T-helper 9 cell (primary cell): ENCODE measurements at places on chromosomes 16 and 17.

- no peak for DNase-seq
Observed at GRCh38 chr16:12871784-12872183, 29.6 kb upstream of the SHISA9 start.

- no peak for DNase-seq
Observed at GRCh38 chr17:37388266-37388665, 12.5 kb downstream of the C17orf78 start.

DNA sequence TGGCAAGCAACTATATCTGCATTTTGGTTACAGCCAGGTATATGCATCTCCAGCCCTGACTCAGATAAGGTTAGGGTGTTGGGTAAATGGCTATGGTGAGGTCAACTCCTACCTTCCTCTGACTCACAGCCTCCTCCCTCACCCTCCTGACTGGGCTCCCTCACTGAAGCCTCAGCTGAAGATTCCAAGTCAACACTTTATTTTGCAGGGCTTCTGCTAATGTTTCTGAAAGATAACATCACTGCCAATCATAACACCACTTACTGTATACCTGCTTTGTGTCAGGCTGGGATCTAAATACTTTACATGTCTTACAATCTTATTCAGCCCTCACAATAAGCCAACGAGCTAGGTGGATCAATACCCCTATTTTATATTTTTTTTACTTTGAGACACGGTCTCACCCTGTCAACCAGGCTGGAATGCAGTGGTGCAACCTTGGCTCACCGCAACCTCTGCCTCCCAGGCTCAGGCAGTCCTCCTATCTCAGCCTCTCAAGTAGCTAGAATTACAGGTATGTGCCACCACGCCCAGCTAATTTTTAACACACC lies 47.8 kb upstream of the GCSH start:
- no peak for DNase-seq

- DNase-seq = no peak
Observed at GRCh38 chr17:76131692-76132573, 9.1 kb downstream of the FOXJ1 start.

DNA sequence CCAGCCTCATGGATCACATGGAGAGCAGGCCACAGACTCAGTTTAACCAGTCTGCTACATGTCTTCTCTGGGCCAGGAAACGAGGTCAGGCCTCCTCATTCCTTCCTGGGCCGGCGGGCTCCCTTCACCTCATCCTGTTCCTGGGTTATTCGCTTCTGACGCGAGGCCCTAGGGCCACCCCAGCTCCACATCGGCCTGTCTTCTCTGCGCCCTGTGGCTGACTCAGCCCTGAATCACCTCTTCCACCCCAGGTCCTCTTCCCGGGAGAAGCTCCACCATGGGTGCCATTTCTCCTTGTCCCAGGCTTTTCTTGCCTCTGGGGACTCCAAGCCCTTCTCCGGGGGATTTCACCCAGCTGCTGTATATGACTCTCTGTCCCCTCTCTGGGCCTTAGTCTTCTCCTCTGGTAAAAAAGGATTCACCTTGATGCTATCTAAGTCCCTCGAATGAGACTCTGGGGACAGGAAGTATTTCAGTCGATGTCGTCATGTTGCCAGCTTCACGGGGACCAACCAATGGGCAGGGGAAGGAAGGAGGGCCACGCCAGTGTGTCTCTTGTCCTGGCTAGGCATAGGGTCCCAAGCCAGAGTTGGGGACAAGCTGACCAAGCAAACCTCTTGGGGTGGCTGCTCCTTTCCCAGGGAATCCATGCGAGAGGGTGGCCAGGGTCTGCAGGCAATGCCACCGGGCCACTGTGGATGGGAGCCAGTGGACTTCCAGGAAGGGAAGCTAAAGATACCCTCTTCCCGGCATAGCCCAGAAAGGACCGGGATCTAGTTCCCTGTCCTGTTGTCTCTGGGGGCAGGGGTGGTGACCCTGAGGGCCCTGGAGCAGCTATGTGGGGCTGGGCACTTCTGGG lies 58.7 kb downstream of the SOCS3 start:
- DNase-seq = no peak

GRCh38 chr16:27582883-27583282 lies 32.9 kb downstream of the KATNIP start:
- no peak for DNase-seq

- DNase-seq = no peak
Observed at GRCh38 chr16:72552654-72553053, 380.7 kb upstream of the PMFBP1 start.

DNA sequence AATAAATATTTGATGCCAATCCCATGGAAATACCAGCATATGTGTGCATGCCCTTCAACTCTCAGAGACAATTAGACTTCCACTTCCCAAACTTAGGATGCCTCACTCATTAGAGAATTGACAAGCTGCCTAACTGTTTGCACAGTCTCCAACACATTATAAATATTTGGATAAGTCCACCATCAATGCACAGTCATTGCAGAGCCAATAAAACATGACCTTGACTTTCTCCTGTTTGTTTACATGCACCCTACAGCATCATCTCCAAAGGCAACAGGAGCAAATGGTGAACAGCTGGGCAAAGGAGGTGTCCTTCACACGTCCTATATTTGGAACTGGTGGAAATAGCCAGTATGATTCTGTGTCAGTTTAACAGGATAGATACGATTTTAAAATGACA lies 804.4 kb upstream of the RBFOX1 start:
- DNase-seq = no peak

DNA sequence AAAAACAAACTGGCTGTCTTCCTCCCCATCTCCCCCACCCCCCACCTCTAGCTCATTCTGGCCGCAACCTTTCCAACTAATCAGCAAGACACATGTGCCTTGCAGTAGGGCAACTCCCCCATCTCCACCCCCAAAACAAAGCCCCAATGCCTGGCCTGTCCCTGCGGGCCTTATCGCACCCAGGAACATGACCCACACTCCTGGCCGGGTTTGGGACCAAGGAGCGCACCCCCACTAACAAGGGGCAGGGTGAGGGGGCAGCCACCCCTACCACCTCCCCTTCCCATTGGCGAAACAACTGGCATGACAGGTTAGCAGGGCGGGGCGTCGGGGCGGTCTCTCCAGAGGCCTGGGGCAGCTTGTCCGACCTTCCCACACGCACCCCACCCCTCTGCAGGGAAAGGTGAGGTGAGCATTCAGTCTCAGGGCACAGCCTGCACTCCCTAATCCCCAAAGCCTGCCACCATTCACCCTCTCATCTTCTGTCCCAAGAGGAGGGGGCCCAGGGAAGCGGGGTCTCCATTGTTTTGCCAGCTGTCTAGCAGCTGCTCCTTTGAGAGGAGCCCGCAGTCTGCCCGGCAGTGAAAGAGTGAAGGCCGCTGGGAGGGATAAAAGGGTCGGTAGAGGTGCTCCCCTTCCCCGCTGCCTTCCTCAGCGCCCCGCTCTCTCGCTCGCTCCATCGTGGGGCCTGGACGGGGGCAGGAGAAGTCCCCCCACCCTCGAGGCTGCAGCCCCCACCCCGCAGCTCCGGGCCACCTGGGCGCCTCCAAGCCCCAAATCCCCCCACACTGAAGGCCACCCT lies 765 bp downstream of the MYO18A start:
- no peak for DNase-seq

DNA sequence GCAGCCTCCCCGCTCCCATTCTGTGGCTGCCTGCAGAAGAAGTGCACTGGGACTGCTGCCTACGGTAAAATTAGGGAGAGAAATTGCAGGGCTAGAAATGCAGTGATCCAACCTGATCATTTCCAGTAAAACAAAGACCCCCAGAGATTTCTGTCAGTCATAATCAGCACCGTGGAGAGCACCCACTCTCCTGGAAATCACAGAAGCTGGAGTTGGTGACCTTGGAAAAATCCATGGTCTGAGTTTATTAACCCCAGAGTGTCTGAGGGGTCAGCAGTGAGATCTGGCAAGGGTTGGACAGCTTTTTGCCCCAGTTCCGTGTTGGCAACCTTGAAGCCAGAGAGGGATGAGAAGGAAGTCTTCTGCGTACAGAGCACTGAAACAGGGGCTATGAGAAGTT lies 7.8 kb downstream of the SYCE1L start:
- DNase-seq = no peak

- no peak for DNase-seq
Observed at GRCh38 chr17:77833769-77834168, 124.7 kb upstream of the TNRC6C start.

GRCh38 chr16:9033125-9033830 lies 58.2 kb upstream of the HAPSTR1 start:
- DNase-seq = no peak

DNA sequence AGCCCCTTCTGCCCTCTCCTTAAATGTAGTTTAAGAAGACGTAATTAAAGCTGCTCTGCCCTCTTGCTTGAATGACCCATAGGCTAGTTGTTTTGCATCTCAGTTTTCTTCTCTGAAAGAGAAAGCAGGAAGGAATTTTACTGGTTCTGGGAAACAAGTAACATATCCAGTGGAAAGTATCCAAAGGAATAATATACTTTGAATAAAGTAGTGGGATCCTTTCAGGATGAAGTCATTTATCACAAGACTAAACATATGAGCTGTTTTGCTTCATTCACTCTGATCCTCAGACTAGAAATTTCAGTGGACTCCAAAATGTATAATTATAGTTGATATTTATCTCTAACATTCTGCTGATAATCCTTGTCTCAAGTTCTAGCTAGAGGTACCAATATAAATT lies 1297.6 kb upstream of the GOT2 start:
- no peak for DNase-seq

DNA sequence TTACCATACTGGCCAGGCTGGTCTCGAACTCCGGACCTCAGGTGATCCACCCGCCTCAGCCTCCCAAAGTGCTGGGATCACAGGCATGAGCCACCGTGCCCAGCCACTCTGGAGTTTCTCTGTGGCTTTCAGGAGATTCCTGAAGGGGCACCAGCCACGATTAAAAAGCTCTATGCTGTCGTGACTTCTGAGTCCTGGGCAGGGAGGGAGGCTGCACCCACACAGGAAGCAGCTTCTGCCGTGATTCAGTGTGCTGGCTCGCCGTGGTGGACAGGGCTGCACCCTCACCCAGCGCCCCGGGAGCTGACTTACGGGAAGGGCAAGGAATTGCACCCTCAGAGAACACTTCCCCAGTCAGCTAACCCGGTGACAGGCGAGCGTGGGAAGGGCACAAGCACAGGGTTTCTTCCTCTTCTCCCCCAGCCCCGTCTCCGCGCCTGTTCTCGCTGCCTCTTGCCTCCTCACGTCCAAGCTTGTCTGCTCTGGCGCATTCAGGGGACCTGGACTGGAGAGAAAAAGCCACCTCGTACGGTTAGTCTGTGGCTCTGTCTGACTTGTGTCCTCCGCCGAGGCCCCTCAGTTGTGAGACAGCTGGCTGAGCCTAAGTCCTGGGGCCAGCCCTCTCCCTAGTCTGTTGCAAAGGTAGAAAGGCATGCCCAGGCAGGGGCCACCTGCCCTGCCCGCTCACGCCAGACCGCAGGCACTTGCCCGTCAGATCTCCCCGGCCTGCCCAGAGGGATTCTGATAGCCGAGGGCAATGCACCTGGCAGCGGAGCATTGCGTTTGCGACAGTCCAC lies 145.0 kb downstream of the SEC14L1 start:
- no peak for DNase-seq

DNA sequence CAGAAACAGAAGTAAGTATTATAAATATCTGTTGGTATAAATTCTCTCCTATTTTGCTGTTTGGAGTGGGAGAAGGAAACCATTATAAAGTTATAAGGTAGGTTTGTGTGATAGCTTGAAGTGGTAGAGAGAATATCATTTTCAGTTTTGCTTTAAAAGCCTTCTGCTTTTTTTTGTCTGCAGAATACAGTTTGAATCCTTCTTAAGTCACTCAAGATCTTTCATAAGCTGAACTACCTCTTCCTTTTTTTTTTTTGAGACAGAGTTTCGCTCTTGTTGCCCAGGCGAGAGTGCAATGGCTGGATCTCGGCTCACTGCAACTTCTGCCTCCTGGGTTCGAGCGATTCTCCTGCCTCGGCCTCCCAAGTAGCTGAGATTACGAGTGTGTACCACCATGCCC lies 9.0 kb downstream of the ATAD5 start:
- no peak for DNase-seq

DNA sequence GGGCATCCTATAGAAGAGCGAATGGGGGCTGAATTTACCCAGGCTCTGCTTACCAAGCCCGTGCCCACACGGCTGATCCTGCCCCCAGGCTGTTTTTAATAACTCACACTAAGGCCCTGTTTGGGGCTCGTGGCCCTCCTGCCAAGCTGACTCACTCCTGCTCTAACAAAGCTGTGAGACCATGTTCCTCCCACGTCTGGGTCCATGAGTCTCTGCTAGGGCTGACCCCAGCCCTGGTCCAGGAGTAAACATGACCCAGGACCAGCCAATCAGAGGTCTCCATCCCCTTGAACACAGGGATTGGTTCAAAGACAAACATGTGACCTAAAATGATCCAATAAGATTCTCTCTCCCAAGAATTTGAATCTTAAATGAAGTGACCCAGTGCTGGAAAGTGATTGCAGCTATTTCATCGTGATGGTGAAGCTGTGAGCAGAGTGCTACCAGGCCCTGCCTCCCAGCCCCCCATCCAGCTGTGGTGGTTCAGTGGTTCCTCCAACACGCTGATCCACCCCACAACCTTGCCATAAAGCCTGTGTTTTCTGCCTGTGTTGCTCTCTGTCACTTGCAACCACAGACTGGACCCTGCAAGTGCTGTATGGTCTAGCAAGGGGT lies 57.2 kb downstream of the C16orf82 start:
- DNase-seq = no peak

- DNase-seq = no peak
Observed at GRCh38 chr16:68486502-68487202, 38.3 kb upstream of the SMPD3 start.

DNA sequence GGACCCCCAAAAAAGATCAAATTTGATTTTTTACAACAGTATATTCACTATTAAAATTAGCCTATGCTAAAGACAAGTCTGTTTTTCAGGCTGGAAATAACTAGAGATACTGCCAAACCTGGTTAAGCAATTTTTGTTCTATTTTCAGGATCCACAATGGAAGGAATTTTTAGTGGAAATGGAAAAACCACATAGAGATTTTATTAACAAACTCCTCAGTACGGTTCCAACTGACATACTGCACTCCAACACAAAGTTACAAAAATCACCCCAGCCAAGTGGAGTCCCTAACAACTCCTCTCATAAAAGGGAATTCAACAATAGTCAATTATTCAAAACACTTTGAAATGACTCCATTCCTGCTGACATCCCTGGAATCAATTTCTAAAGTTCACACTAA lies 101.6 kb upstream of the TOB1 start:
- DNase-seq = no peak
